Esophagus muscularis mucosa (tissue), 4 donors: ENCODE measurements at places on chromosomes 6 and 20. TPM values are rescaled to one million over a fixed set of nuclear protein-coding genes. Genes with fewer than 3 reads are reported as not detected.

DNA sequence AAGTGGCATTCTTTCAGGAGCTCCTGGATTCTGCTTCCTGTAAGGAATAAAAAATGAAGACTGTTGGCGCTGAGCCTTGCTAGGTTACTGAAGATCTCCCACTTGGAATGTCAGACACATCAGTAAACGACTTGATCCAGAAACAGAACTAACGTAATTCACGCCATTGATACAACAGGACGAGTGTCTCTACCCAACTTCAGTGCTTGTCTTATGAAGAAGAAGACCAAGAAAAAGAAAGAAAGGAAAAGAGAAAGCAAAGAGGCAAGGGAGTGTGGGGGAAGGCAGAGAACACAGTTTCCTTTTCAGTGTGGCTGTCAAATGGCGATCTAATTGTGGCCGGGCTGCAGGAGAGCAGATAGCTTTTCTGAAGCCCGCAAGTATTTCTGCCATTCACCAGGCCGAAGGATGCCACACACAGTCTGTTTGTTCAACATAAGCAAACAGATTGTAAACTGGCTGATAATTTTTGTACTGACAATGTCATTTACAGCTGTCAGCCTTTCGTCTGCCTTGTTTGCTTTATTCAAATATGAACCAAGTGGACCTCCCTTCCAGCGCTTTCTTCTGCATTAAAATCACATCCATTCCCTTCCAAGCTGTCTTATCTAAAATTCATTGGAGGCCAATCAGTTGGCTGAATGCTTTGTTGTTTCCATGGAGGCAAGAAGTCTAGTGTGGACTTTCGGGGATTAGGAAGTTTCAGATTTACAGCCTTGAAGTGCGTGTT lies 180.6 kb downstream of the FOXA2 start:
- H3K4me3 ChIP-seq = peak overlapping the region; percentile 47
- no peak overlapping the region for H3K27ac ChIP-seq
- no peaks in the 10 kb centered on the region for H3K36me3 ChIP-seq
- no peak for DNase-seq
- peaks cover 18% of the 10 kb centered on the region for H3K4me1 ChIP-seq

GRCh38 chr6:5152460-5152859 lies 67.3 kb downstream of the PPP1R3G start:
- no peak for DNase-seq
- H3K27ac ChIP-seq = no peak overlapping the region
- H3K4me1 ChIP-seq = no peaks in the 10 kb centered on the region
- no peaks in the 10 kb centered on the region for H3K36me3 ChIP-seq
- no peak overlapping the region for H3K4me3 ChIP-seq

The EYS gene
- under 0.01 TPM for total RNA-seq

The SLC22A1 gene
- 0.26 TPM for total RNA-seq

DNA sequence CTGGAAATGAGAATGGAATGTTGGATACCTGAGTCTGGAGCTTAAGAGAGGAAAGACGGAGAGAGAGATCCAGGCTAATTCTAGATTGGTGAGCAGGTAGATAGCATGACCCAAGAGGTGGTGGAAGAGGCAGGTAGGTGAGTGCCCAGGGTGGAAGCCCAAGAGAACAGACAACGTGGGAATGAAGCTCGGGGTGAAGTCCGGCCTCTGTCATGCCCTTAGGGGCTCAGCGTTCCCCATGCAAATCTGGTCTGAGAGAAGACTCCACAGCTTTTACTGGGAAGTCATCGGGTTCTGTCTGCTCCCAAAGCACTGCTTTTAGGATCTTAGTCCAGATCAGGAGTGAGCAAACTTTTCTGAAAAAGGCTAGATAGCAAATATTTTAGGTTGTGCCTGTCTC lies 3.6 kb downstream of the NELFCD start:
- H3K4me1 ChIP-seq = peaks cover 33% of the 10 kb centered on the region
- H3K27me3 ChIP-seq = no peaks in the 10 kb centered on the region
- H3K4me3 ChIP-seq = no peak overlapping the region
- DNase-seq = no peak
- no peak overlapping the region for H3K27ac ChIP-seq

The FAM209B gene
- total RNA-seq = not detected

DNA sequence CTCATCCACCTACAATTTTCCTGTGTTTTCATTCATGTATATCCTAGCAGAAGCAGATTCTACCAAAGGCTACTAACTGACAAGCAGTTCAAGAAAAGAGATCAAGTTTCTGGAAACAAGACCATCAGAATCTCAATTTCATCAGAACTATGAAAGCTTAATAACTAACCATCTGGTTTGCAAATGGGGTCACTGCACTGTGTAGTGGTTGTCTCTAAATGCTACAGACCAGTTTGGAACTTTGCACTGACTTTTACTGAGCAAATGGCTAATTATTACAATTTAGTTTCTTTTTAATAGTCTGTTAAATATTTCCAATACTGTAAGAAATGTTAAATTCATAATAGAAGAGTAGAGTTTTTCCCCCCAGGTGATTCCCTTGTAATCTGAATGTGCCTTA lies 64.5 kb downstream of the REPS1 start:
- no peak for DNase-seq
- peaks cover 13% of the 10 kb centered on the region for H3K36me3 ChIP-seq
- H3K27ac ChIP-seq = no peak overlapping the region
